ENCODE measurements at places on chromosomes 2 and 18.

DNA sequence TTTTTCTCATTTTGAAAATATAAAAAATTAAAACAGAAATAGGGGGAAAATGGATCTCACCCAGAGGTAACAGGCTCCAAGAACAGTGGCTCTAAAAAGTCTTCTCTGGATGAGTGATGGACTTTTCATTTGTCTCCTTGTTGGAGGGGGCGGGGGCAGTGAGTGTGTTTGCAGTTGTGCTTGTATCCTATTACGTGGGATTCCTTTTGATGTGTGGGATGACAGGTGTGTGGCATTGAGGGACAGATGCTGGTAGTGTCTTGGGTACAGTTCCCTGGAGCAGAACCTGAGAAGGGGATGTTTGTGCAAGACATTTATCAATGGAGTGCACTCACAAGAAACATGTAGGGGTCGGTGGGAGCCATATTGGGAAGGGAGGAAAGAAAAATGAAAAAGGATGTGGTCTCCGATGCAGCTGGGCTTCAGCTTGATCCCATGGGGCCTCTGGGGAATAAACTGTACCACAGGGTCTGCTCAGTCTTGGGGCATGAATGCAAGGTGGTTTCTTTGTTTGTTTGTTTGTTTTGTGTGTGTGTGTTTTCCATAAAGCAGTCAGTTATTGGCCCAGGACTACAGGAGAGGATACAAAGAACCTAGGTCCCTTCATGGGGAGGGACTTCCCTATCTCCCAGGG, 120.0 kb upstream of the SLC35G4 start:
- DNase-seq: no peak

DNA sequence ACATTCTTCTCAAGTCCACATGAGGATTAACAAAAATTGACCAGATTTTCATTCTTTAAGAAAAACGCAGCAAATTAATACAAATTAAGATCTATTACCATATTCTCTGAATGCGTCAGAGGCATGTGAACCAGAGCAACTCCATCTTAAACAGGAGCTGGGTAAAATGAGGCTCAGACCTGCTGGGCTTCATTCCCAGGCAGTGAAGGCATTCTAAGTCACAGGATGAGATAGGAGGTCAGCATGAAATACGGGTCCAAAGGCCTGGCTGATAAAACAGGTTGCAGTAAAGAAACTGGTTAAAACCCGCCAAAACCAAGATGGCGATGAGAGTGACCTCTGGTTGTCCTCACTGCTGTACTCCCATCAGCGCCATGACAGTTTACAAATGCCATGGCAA, 217.6 kb downstream of the RDH14 start:
- DNase-seq: no peak

GRCh38 chr18:69982417-69982816, 34.7 kb upstream of the CD226 start:
- no peak for DNase-seq

- no peak for DNase-seq
Measured at GRCh38 chr2:238166391-238167343, 7.9 kb downstream of the ERFE start.

DNA sequence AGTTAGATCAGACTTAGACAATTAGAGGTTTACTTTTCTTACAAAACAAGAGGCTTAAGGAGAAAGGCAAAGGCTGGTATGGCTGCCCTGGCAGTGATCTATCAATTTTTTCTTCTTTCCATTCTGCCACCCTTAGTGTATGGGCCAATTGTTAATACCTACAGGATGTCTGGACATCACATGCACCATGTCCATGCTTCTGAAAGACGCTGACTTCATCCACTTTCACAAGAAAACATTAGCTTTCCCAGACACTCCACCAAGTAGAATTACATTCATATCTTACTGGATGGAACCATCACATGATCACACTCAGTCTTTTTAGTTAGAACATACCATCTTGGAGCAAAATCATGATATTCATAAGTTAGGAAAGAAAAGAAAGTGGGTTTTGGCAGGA, 120.9 kb downstream of the ARHGAP28 start:
- DNase-seq: no peak

GRCh38 chr18:1530650-1531049, 626.0 kb downstream of the ADCYAP1 start:
- no peak for DNase-seq

DNA sequence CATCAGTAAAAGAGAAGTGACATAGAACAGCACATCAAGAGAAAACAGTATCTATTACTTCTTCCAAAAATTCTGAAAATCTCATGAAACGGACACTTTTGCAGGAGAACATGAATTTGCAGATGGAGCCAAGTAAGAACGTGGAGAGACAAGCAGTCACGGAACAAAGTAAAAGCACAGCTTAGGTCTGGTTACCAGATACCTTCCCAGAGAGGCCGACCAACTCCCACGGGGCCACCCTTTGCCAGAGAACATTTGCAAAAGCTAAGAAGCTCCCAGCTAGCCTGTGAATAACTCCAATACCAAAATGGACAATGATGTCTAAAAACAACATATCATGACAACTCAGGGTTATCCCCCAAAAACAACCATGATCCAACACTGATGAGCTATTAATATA, 38.9 kb downstream of the THAP4 start:
- DNase-seq: no peak

DNA sequence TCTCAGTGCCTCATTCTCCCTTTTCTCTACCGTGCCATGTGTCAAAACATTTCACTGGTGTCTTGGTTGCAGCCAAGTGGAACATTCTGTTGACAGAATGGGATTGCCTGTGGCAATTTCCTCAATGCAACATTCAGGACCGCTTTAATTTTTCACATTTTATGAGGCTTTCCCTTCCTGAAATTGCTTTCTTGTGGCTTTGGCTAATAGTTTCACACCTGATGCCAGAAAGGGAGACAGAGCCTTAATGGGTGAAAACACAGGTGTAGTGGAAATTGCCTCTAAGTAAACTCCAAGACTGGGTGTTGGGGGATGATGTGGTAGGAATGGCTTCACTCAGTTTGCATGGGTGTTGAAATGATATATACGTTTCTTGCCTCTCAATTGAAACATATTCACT, 278.3 kb downstream of the TSN start:
- no peak for DNase-seq

DNA sequence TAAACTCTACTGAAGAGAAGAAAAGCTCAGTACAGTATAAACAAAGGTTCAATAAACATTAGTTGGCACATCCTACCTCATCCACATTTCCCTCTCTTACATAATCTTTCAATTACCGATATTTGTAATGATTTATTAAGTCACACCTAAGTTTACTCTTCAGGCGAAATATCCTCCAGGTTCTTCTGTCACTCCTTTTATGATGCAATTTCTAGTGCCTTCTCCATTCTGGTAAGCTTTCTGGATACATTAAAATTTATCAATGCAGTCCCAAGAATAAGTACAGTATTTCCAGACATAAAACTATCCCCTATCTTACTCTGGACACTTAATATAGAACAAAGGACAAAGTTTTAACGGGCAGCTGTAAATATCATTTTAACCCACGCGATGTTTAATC, 5.6 kb downstream of the HNRNPLL start:
- DNase-seq: no peak

DNA sequence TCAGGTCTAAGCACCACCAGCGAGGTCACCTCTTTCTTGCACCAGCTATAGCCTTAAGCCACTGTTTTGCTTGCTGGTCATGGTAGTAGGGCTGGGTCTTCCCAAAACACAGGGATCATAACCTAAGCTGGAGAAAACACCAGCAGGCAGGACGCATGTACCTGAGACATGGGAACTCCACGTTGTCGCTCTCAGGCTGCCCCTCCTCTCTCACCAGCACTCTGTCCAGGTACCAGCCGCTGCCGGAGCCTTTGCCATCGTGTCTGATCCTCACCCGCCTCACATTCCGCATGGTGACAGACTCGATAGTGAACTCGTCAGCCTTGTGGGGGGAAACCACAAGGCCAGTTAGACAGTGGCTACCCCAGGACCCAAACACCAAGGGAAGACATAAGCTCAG, 79.5 kb downstream of the LOXHD1 start:
- DNase-seq: no peak

GRCh38 chr2:127584047-127584446, 48.6 kb downstream of the MYO7B start:
- DNase-seq: no peak

GRCh38 chr2:111219734-111220505, 99.2 kb downstream of the BCL2L11 start:
- no peak for DNase-seq

DNA sequence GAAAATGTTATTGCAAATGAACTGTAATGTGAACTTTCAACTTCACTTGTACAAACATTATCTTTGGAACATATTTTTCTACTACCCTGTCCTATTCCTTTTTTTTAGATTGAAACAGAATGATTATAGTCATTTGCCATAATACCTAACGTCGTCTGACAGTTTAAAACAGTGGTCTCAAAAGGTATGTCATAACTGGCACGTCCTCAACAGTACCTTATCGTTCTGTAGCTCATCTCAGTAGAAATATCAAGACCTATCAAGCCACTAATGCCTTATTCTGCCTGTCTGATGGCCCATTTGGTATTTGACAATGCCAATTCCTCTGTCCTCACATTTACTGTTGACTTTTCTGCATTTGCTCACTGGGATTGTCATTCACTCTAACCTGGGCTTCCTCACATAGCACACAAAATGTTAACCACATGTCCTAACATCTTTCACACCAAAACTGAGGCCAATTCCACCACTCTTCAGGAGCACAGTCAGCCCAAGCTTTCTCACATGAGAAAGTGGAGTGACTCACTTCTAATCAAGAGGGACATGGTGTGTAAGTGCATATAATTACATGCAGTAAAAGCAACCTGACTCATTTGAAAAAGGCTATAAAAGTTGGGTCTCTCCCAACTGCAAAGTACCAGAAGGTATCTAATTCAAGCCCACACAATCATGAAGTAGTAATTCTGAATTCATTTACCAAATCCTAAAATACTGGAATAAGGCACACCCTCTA, 34.8 kb downstream of the DNER start:
- no peak for DNase-seq

- DNase-seq: no peak
Measured at GRCh38 chr2:9749546-9750223, 93.6 kb upstream of the TAF1B start.

DNA sequence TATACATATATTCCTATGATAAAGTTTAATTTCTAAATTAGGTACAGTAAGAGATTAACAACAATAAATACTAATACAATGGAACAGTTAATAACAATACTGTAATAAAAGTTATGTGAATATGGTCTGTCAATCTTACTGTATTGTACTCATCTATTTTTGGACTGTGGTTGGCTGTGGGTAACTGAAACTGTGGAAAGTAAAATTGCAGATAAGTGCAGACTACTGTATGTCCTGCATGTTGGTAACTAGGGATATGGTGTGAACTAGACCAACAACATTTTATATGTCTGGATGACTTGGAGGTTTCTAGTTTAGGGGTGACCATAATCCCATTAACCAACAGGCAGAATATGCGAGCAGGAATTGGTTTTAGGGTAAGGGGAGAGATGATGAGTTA, 23.3 kb downstream of the PHLPP1 start:
- DNase-seq: no peak

DNA sequence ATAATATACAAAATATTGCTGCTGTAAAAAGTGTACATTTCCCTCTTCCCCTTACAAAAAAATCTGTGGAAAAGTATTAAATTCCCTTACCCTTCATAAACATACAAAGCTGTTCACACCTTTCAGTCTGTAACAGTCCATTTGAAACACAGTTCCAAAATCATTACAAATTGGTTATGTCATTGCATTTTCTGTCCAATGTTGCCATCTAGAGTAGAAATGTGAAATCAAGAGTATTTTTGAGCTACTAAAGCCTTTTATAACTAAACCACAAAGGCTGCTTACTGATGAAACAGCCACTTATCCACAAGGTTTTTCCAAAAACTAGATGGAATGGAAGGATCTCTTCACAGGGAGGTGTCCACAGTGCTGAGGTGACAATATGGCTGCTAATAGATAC, 72.5 kb downstream of the SS18 start:
- no peak for DNase-seq

DNA sequence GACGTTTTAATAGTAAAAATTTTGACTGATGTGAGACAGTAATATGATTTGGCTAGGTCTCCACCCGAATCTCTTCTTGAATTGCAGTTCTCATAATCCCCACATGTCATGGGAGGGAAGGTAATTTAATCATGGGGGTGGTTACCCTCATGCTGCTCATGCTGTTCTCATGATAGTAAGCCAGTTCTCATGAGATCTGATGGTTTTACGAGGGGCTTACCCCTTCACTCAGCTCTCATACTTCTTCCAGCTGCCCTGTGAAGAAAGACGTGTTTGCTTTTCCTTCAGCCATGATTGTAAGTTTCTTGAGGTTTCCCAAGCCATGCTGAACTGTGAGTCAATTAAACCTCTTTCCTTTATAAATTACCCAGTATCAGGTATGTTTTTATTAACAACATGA, 327.0 kb upstream of the CDH7 start:
- no peak for DNase-seq

GRCh38 chr18:75727456-75727855, 300.0 kb upstream of the SMIM21 start:
- DNase-seq: peak; percentile 7

- no peak for DNase-seq
Measured at GRCh38 chr2:17799301-17800120, 16.7 kb upstream of the MSGN1 start.

- no peak for DNase-seq
Measured at GRCh38 chr18:5942591-5942990, 47.3 kb upstream of the TMEM200C start.

DNA sequence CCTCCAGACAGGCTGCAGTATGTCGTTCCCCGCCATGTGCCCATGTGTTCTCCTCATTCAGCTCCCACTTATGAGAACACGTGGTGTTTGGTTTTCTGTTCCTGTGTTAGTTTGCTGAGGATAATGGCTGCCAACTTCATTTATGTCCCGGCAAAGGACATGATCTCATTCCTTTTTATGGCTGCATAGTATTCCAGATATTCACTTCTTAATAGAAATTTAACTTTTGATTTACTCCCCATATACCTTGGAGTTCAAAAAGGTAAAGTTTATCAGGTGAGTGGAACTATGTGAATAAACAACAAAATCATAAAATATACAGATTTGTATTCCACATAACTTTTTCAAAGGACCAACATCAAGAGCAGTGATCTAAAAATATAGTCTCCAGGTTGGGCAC, 372.6 kb downstream of the STK39 start:
- no peak for DNase-seq

- DNase-seq: peak; percentile 70
Measured at GRCh38 chr2:232592772-232593395, 40.5 kb upstream of the EFHD1 start.

GRCh38 chr2:39492095-39492590, 55.1 kb upstream of the MAP4K3 start:
- peak; percentile 93 for DNase-seq

DNA sequence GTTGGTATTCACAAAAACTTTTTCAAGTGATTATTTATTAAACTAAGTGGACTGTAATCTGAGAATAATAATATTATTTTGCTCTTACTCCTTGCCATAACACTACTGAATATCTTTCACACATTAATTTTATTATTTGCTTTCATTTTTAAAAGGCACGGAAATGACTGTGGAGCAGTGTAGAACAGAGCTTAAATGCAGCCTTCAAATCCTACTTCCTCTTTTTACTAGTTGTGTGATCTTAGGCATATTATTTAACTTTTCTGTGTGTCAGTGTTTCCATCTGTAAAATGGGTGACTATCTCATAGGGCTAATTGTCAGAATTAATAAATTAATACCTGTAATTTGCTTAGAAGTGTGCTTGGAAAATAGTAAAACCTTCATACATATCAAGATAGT, 55.5 kb upstream of the SLC8A1 start:
- no peak for DNase-seq

- DNase-seq: no peak
Measured at GRCh38 chr2:214489702-214490101, 78.8 kb downstream of the VWC2L start.
